ENCODE measurements at places on chromosomes 7 and 10. TPM values are rescaled to one million over a fixed set of nuclear protein-coding genes. Genes with fewer than 3 reads are reported as not detected.

Gene NRG3
- total RNA-seq, result not detected

Gene CDK1
- total RNA-seq, result 0.85 TPM

Gene ZFAND2A
- 27.8 TPM for total RNA-seq

Gene NYAP1
- 0.64 TPM for total RNA-seq

Gene DNTT
- total RNA-seq, result not detected

Gene TBX20
- under 0.01 TPM for total RNA-seq

Gene FGFBP3
- total RNA-seq, result 0.34 TPM

Gene PTPRN2
- under 0.01 TPM for total RNA-seq

Gene ZNF485
- total RNA-seq, result 8.8 TPM

Gene MOSPD3
- 3.1 TPM for total RNA-seq

Gene IMMP2L
- total RNA-seq, result 28.2 TPM

Gene IGF2BP3
- 28.4 TPM for total RNA-seq

Gene GBX1
- not detected for total RNA-seq

Gene AASS
- 6.6 TPM for total RNA-seq

Gene LOXL4
- total RNA-seq, result 2.0 TPM

Gene PDAP1
- 57.8 TPM for total RNA-seq

Gene CYP2C19
- total RNA-seq, result 0.50 TPM

Gene ANXA11
- 22.6 TPM for total RNA-seq

Gene AS3MT
- 2.1 TPM for total RNA-seq

Gene TFEC
- under 0.01 TPM for total RNA-seq

Gene HGF
- total RNA-seq, result not detected

Gene CLCN1
- not detected for total RNA-seq

Gene LRMDA
- total RNA-seq, result 5.6 TPM

Gene ASB4
- total RNA-seq, result under 0.01 TPM

Gene AHR
- 303 TPM for total RNA-seq

Gene ABCB4
- total RNA-seq, result not detected

Gene ASAH2B
- total RNA-seq, result 6.2 TPM

Gene HABP2
- not detected for total RNA-seq

Gene EBF3
- not detected for total RNA-seq

Gene FEZF1
- under 0.01 TPM for total RNA-seq

Gene MRLN
- not detected for total RNA-seq

Gene DPYSL4
- total RNA-seq, result 11.7 TPM

Gene AGAP9
- total RNA-seq, result 2.4 TPM

Gene CTTNBP2
- total RNA-seq, result 0.34 TPM

Gene SSC4D
- total RNA-seq, result 1.0 TPM

Gene TMEM213
- not detected for total RNA-seq

Gene RARRES2
- not detected for total RNA-seq

Gene CLRN3
- not detected for total RNA-seq

Gene ADCYAP1R1
- total RNA-seq, result not detected

Gene GNAT3
- not detected for total RNA-seq

Gene GPR15LG
- total RNA-seq, result 1.2 TPM

Gene AKR1C8
- not detected for total RNA-seq

Gene RBM20
- under 0.01 TPM for total RNA-seq

Gene TAS2R5
- total RNA-seq, result 4.4 TPM

Gene WDR91
- 21.3 TPM for total RNA-seq

Gene TUBB8
- not detected for total RNA-seq

Gene PIP
- not detected for total RNA-seq

Gene SLC13A1
- not detected for total RNA-seq

Gene ZNF804B
- not detected for total RNA-seq

Gene TMEM139
- total RNA-seq, result 8.3 TPM

Gene ATOH7
- not detected for total RNA-seq

Gene NPY
- total RNA-seq, result not detected

Gene PRKG1
- total RNA-seq, result 1.0 TPM

Gene TLX1
- not detected for total RNA-seq

Gene PSPH
- 186 TPM for total RNA-seq

Gene LGI1
- total RNA-seq, result not detected
